ENCODE measurements at places on chromosomes 1 and 21.

- no peak for DNase-seq
Measured at GRCh38 chr1:26838474-26839338, 12.2 kb downstream of the ZDHHC18 start.

GRCh38 chr1:6235296-6235677, 477 bp downstream of the ICMT start:
- DNase-seq = no peak

- no peak for DNase-seq
Measured at GRCh38 chr1:197763769-197764168, 11.5 kb downstream of the DENND1B start.

DNA sequence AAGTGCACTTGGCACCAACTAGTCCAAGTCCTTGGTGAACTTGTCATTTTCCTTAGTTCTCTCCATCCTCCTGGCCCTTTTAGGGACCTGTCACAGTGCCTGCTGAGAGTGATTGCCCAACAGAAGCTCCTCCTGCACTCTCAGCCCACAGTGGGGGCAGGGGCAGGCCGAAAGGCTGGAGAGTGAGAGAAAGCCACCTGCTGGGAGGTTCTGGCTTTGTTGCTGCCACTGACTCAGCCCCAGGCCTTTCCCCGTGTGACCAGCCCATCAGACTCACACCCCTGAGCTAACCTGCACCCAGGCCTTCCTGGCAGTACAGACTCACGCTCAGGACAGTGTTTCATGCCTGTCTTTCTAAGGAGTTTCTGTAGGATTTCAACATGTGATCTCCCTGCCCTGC, 17.1 kb upstream of the PROK1 start:
- no peak for DNase-seq

DNA sequence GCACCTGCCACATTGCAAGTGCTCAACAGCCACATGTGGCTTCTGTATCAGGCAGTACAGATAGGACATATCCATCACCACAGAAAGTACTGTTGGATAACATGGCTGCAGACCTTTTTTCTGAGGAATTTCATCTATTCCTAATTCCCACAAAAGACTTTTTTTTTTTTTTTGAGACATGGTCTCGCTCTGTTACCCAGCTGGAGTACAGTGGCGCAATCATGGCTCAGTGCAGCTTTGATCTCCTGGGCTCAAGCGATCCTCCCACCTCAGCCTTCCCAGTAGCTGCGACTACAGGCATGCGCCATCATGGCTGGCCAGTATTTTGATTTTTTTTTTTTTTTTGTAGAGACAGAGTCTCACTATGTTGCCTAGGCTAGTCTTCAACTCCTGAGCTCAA, 33.3 kb downstream of the YARS1 start:
- DNase-seq = no peak

GRCh38 chr1:228415221-228415620, 1.4 kb downstream of the TRIM17 start:
- DNase-seq = no peak

GRCh38 chr1:3898994-3899753, 898 bp downstream of the C1orf174 start:
- peak; percentile 19 for DNase-seq

GRCh38 chr1:159009287-159009686, 420 bp upstream of the IFI16 start:
- DNase-seq = no peak
